ENCODE measurements at places on chromosomes 16 and 17.

GRCh38 chr17:35788477-35789368 lies 6.7 kb downstream of the MMP28 start:
- DNase-seq, result no peak

DNA sequence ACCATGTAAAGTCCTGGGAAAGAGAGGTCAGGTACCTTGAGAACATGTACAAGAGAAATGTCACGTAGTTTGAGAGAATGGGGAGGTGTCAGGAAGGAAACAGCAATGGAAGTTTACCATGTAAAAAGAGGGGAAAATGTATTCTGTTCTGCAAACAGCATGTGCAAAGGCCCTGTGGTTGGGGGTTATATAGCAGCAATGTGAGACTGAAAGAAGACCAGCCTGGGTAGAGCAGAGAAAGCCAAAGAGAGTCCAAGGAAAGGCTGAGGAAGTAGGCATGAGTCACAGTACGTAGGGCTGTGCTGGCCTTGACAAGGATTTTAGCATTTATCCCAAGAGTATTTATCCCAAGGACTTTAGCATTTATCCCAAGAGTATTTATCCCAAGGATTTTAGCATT lies 141.3 kb upstream of the CACNG3 start:
- DNase-seq, result no peak

- DNase-seq, result no peak
These were observed 219.1 kb downstream of the STX8 start for GRCh38 chr17:9356488-9356911.

GRCh38 chr16:8087597-8088289 lies 502.6 kb downstream of the TMEM114 start:
- DNase-seq, result no peak

DNA sequence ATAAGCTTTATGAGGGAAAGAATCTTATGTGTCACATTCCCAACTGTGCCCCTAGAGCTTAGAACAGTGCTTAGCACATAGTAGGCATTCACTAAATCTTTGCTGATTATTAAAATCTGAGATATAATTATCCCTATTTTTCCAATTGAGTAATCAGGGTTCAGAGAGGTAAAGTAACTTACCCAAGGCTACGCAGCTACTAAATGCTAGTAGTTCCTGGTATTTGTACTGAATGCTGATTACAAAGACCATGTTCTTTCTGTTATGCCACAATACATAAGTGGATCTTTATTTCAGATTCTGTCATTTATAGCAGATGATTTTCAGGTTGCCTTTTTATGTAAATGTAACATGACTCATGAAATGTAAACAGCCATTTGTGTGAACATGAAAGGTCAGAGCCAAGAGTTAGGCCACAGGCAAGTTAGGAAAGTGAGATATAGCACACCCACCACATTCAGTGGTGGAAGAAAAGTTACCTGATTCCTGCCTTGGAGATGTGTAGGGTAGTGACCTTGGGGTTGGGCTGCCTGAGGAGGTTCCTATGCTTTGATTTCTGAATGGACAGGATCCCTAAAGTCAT lies 77.2 kb downstream of the FTO start:
- no peak for DNase-seq

DNA sequence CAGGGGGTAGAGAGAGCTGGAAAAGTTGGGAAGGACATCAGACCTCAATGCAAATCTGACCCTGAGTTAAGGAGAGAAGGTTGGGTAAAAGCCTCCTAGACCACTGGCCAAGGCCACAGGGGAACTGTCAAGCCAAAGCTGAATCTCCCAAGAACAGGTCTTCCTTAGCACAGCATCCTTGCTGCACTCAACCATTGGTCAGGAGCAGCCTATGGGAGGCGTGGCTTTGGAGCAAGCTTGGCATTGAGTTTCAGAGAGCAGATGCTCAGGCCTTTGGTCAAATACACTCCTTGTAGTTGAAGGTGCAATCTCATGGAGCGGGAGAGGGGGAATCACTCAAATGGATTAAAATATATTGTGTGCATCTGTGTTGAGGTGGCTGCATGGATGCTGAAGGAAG lies 21.8 kb downstream of the SOX9 start:
- no peak for DNase-seq

DNA sequence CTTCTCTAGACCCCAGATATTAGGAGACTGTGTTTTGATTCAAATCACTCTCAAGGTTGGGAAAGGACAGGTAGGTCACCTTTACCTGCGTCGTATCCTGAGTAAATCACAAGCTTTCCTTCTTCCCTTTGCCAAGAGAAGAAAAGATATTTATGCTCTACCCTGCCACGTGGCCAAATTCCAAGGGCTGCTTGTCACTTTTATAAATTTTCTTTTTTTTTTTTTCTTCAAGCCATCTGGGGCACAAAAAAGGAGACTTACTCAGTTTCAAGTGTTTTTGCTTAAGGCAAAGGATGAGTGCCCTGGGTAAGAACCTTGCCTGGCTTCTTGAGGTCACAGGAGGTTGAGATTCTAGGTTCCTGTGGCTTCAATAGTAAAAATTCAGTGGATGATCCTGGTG lies 285.1 kb downstream of the TMEM114 start:
- no peak for DNase-seq

DNA sequence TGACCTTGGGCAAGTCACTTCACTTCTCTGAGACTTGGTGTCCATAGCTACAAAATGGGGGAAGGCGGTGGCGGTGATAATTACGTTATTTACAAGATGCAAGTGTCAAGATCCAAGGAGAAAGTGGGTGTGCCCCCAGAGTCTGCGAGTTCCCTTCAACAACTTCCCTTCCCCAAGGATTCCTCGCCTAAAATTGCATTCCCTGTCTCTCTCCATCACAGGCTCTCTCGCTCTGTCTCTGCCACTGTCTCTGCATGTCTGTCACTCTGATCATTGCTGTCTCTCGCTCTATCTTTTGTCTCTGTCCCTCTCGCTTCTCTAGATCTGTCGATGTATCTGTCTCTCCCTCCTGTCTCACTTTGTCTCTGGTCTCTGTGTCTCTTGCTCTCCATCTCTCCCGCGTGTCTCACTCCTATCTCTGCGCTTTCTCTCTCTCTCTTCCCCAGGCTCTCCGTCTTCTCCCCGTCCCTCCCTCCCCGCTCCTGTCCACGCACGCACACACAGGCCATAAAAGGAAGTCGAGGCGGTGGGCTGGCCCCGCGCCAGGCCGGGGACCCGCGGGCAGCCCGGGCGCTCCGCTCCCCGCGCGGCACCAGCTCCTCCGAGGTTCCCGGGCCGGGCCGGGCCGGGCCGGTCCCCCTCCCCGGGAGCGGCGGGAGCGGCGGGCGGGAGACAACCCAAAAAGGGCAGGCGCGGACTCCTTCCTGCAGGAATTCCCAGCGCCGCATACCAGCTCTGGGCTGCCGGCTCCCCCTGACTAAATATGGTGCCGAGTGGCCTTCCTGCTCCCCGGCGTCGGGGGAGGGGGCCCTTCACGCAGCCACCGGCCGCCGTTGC lies 1.1 kb upstream of the MYH11 start:
- DNase-seq, result no peak

Measured in bone marrow (tissue), 2 donors.